ENCODE measurements at places on chromosomes 5 and 9. TPM values are rescaled to one million over a fixed set of nuclear protein-coding genes. Genes with fewer than 3 reads are reported as not detected.
A peak's percentile ranks its signal among the peaks of the same experiment; 100 is the strongest.

DNA sequence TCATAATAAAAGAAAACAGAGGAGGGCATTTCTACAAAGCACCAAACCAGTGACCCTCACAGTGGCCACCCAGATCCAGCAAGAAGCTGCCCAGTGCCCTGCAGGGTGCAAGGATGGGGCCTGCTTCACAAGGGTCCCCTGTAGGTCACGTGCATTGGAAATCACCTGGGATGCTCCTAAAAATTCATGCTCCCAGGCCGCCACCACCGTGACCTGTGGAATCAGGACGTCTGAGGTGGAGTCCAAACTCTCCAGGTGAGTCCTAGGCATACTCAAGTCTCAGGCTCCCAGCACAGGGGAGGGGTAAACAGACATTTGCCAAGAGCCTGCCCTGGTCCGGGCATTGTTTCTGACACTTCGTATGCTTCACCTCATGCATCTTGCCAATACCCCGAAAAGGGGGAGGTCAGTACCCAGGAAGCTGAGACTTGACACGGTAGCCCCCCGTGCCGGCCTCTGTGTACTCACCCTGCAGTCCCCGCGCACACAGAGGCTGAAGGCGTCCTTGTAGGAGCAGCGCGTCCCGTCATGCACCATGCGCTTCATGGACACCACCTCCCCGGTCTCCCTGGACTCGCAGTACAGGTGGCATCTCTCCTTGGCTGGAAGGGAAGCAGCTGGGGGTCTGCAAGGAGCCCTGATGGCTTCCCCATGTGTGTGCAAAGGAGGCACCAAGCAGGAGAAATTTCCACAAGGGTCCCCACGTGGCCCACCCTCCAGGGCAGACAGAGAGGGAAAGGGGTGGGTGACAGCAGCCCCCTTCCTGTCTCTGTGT lies 75.5 kb downstream of the ZNF354C start:
- no peak for DNase-seq

DNA sequence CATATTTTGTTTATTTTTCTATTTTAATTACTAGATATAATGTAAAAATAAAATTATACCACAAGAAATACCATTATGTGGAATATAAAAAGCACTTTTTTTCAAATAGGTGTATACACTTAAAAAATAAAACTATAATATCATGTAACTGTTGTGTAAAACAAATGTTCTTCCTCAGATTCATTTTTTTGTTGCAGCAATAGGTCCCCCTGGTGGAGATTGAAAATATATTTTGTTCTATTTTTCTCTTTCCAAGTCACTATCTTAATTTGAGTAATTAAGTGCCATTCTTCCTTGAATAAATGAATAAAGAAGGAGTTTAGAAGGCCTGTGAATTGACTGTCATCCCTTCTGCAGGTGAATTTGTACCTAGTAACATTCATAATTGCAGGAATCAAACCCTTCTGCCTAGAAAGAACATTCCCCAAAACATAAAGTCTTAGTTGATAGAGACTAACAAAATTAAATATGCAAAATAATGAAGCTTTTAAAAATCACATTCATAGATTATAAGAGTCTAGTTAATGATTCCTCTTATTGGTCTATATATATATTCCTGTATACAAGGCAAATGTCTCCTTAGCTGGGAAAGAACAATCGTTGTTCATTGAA lies 23.4 kb downstream of the CETN3 start:
- no peak for DNase-seq

DNA sequence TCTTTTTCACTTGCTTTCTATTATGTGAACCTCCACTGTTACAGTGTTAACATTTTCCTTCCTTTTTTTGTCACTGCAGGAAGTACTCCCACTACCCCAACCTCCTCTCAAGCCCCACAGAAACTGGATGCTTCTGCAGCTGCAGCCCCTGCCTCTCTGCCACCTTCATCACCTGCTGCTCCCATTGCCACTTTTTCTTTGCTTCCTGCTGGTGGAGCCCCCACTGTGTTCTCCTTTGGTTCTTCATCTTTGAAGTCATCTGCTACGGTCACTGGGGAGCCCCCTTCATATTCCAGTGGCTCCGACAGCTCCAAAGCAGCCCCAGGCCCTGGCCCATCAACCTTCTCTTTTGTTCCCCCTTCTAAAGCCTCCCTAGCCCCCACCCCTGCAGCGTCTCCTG lies 18.8 kb downstream of the NUP214 start:
- no peak for DNase-seq

DNA sequence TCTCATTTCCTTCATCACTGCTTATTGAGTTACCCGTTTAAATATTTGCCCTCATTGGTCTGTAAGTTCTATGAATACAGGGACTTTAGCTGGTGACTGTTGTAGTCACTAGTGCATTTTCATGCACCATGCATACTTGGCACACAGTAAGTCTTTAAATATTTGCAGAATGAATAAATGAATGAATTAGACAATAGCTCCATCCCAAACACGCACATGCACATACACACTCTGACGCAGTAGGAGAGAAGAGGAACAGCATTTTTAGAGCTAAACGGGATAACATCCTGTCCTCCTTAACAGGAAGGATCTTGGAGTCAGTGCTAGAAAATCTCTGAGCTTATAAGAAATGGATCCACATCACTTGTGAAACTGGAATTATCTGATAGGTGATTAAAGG lies 447.7 kb downstream of the KIF4B start:
- DNase-seq, result no peak

GRCh38 chr9:104506565-104506964 lies 2.5 kb downstream of the OR13F1 start:
- no peak for DNase-seq

DNA sequence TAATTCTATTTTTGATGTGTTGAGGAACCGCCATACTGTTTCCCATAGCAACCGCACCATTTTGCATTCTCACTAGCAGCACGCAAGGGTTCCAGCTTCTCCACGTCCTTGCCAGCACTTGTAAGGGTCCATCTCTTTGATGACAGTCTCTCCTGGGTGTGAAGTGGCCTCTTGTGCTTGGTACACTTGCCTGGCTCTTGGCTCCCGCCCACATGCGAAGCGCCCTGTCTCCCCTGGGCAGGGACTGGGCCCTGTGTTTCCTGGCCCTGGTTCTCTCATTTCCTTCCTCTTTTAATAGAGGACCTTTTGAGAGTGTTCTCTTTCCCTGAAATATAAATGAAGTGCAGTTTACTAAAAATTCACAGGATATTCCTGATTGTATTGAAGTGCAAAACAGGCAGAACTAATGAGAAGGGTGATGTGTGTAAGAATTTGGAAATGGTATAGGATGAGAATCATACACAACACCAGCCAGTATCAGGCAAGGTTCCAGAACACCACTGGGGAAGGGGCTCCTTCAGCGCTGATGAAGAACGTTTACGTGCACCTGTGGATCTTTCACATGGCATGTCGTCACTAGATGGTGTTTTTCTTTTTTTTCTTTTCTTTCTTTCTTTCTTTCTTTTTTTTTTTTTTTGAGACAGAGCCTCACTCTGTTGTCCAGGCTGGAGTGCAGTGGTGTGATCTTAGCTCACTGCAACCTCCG lies 73.0 kb downstream of the EHMT1 start:
- peak; percentile 55 for DNase-seq

GRCh38 chr5:174793684-174794328 lies 69.4 kb downstream of the MSX2 start:
- peak; percentile 34 for DNase-seq

Gene PCDHGB5
- 8.2 TPM for total RNA-seq

Gene SPINK7
- not detected for total RNA-seq

Measured in heart right ventricle (tissue), 16 donors.